ENCODE measurements at places on chromosomes 5 and 9.

GRCh38 chr5:16095612-16096011 lies 84.0 kb downstream of the MARCHF11 start:
- no peak for DNase-seq

GRCh38 chr5:154696891-154697290 lies 58.3 kb upstream of the LARP1 start:
- no peak for DNase-seq

GRCh38 chr5:36743891-36744772 lies 132.4 kb upstream of the NIPBL start:
- DNase-seq, result no peak

- no peak for DNase-seq
Observed at GRCh38 chr9:126146254-126147145, 180.1 kb upstream of the MVB12B start.

DNA sequence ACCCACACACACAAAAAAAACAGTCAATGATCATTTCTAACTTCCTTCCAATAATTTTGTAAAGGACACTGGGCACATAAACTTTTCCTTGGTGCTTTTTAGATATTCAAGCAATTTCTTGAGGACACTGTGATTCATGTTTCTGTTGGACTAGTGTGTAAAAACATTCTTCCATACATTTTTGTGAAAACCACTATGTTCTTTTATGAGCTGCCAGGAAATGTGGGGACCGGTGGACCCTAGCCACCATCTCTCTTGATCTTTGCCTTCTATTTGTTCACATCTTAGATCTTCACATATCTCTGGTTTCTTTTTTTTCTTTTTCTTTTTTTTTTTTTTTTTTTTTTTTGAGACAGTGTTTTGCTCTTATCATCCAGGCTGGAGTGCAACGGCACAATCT lies 287.4 kb downstream of the GLIS3 start:
- DNase-seq, result no peak

DNA sequence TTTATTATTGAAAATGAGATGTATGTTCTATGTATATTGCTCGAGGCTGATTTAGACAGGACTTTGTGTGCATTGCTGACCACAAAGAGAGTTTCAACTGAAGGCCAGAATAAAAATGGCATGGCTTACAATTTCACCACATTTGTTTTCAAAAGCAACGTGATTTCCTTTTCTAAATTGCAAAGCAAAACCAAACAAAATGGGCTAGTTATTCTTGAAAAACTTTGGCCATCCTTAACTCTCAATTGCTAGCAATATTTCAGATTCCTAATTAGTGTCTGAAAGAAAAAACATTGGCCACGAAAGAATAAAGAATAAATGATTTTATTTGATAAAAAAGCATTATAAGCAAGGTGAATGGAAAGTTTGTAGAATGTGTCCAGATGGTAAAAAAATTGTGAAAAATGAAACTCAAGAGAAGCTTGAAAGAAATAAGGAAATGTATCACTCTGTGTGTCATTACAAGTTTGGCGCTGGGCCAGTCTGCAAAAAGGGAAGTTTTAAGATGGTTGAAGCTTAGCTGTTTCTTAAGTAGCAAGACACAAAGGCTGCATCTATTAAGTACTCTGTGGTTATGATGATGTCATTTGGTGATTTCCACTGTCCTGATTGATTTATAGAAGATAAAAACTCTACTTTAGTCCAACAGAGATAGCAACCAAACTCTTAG lies 89.2 kb upstream of the PRLR start:
- DNase-seq, result peak; percentile 60

- DNase-seq, result no peak
Observed at GRCh38 chr5:31124026-31124425, 69.5 kb upstream of the CDH6 start.

- DNase-seq, result no peak
Observed at GRCh38 chr9:123990427-123990826, 21.1 kb upstream of the LHX2 start.

DNA sequence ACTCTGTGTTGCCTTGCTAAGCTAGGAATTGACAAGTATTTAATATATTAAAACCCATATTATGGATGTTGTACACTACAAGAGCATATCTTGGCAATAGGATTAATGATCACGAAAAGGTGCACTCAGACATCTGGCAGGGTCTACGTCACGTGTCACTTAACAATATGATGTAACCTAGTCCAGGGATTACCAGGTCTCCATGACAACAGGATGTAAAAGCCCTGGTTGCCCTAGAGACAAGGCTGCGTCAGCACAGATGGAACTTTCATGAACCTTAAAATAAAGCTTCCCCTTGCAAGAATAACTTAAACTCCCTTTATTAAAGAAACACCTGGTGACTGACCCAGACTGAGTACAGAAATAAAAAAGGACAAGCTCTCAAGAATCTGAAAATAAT lies 717.8 kb downstream of the CDH18 start:
- no peak for DNase-seq

DNA sequence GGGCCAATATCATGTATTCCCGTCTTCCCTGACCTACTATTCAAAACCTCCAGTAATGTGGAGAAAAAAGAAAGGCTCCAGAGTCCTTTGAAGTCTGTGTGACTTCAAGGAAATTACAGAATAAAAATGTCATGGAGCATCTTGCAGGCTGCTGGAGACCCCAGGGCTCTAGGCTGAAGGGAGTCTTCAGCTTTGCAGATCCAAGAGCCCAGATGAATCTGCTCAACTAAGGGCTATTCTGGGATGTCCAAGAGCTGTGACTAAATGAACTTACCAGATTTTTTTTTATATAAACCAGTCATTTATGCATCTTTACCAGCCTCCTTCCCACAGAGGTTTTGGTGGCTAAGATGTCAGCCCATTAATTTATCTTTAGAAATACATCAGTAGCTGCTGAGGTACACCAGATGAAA lies 167.3 kb downstream of the MUSK start:
- DNase-seq, result no peak

GRCh38 chr9:121299467-121300282 lies 31.7 kb downstream of the GSN start:
- no peak for DNase-seq

DNA sequence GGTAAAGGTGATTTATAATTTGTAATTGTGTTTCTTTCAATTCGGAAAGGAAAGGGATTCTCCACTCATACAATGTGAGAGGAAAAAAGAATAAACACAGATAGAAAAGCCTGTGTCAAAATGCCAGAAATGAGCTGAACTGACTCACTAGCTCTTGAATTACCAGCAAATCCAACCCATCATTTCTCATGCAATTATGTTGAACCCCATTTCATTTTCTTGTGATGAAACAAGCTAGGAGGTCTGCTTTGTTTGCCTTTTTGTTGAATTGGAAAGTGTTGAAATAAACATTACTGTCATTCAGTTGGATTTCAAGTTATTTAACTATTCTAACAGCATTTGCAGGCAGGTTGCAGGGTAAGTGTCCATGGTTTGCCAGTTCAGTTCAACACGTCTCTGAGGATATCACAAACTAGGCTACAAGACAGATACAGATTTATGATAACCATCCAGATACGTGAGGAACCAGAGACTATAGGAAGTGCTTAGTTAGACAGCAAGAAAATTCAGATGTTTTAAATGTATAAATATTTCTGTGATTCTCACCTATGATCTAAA lies 547.2 kb downstream of the MAT2B start:
- DNase-seq, result no peak

DNA sequence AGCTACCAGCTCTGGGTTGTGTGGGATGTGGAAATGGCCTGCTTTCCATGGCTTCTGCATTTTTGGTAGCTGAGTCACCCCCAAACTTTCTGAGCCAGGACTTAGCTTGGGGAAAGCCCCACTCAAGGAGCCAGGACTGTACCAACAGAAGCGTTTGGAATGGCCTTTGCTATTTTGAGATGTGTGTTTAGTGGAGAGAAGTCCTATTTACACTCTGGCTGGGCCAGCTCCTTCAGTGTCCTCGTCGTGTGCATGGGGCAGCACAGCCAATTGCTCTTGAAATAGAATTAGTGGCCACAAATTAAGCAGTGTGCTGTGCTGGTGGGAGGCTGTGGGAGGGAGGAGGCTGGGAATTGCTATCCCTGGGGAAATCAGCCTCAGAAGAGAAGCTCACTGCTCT lies 51.6 kb downstream of the ENTREP1 start:
- DNase-seq, result no peak

GRCh38 chr5:59496524-59497134 lies 396.9 kb downstream of the PDE4D start:
- no peak for DNase-seq

GRCh38 chr9:36501727-36502126 lies 71.0 kb upstream of the MELK start:
- no peak for DNase-seq

GRCh38 chr9:133075925-133076630 lies 14.3 kb downstream of the CEL start:
- no peak for DNase-seq

DNA sequence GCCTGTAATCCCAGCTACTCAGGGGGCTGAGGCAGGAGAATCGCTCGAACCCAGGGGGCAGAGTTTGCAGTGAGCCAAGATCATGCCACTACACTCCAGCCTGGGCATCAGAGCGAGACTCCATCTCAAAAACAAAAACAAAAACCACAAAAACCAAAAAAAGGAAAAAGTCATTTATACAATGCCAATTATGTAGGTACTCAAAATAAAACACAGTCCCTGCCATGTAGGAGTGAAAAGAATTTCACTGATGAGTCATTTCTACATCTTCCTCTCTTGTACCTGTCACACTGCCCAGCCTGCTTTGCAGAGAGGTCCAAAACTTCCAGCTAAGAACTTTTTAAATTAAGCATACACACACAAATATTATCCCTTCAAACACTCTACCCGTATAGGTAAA lies 215.8 kb downstream of the EPB41L4A start:
- no peak for DNase-seq

DNA sequence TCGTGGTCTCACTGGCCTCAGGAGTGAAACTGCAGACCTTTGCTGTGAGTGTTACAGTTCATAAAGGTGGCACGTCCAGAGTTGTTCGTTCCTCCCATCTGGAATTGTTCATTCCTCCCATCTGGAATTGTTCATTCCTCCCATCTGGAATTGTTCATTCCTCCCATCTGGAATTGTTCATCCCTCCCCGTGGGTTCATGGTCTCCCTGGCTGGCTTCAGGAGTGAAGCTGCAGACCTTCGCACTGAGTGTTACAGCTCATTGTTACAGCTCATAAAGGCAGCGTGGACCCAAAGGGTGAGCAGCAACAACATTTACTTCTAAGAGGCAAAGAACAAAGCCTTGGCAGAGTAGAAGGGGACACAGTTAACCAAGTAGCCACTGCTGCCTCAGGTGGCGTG lies 69.1 kb downstream of the GCNT1 start:
- no peak for DNase-seq

- DNase-seq, result no peak
Observed at GRCh38 chr5:1001406-1002270, 7.0 kb upstream of the NKD2 start.

- DNase-seq, result no peak
Observed at GRCh38 chr5:171755354-171755821, 30.2 kb upstream of the SMIM23 start.

DNA sequence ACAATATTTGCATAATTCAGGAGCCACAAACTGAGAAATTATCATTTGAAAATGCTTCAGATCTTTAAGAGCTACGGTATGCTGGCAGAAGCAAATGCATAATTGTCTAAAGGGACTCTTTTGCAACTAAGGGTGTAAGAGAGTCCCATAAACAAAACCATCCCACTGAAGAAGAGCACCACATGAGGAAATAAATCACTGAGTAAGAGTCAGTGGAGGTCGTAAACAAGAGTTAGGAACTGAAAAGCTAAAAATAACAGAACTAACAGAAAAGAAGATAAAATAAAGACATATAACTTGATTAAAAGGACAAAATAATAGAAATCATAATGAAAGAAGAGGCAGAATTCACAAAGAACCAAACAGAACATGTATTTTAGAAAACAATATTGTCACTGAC lies 3.5 kb upstream of the SMC2 start:
- DNase-seq, result no peak

DNA sequence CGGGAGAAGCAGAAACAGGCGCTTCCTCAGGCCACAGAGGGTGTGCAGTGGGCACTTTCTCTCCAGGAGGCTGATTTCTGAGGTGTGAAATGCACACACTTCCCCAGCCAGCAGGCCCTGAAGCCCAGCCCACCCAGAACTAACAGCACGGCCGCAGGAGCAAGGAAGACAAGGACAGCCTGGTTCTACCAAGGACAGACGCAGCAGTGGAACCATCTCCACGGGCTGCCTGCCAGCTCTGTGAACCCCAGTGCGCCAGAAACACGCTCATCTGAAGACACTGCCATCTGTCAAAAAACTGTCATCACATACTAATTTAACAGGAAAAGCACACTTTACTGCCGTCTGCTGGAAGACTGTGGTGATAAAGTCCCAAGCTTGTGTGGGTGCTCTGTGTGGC lies 40.7 kb downstream of the MAPK9 start:
- no peak for DNase-seq

- no peak for DNase-seq
Observed at GRCh38 chr5:849651-850301, 1.0 kb downstream of the ZDHHC11 start.

DNA sequence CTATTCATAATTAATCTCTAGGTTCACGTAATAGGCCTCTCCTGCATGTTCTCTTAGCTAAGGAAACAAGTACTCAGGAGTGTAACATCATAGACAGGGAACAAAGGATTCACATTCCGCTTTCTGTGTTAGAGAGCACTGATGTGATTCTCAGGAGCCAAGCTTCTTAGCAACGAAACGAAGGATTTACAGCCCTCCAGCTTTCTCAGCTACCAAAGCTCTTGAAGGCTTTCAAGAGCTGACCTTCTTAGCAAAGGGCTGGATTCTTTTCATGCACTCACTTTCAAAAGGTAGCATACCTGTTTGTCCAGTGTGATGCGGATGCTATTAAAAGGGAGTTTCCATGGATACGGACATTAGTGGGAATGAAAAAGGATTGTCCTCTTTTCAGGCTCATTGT lies 107.4 kb downstream of the TUSC1 start:
- DNase-seq, result no peak

- DNase-seq, result no peak
Observed at GRCh38 chr5:104241046-104241445, 678.5 kb upstream of the NUDT12 start.

DNA sequence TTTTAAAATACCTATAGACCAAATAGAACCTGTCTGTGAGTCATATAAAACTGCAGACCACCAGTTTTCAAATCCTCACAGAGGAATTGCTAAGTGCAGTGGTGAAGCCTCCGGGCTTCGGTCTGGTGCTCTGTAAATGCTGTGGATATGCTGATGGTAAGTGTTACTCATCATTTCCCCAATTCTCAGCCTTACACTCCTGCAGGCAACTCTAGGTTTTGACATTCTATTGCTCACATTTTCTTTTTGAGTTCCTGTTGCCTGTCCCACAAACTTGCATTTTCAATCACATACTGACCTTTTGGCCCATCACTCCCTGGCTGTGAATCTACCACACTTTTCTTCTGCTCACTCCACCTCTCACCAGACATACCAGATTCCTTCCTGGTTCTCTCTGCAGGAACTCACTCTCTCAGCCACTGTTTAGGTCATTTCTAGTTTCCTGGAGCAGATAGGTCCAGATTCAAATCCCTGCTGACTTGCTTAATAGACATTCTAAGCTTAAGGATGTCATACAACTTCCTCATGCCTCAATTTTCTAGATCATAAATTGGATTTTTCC lies 192.9 kb downstream of the RAB3C start:
- DNase-seq, result no peak

Data from activated CD4-positive, alpha-beta T cell treated with anti-CD3 and anti-CD28 coated beads for 24 hours (primary cell).